ENCODE measurements at places on chromosomes 4 and X. TPM values are rescaled to one million over a fixed set of nuclear protein-coding genes. Genes with fewer than 3 reads are reported as not detected.
A peak's percentile ranks its signal among the peaks of the same experiment; 100 is the strongest.

The HTT gene
- total RNA-seq = 69.4 TPM

The CXXC4 gene
- not detected for total RNA-seq

The EDA2R gene
- total RNA-seq = not detected

The SLC6A8 gene
- 2.9 TPM for total RNA-seq

The CXCL9 gene
- not detected for total RNA-seq

The TEX11 gene
- total RNA-seq = not detected

The NR3C2 gene
- 32.4 TPM for total RNA-seq

The PRDM8 gene
- total RNA-seq = 6.0 TPM

The IBSP gene
- not detected for total RNA-seq

DNA sequence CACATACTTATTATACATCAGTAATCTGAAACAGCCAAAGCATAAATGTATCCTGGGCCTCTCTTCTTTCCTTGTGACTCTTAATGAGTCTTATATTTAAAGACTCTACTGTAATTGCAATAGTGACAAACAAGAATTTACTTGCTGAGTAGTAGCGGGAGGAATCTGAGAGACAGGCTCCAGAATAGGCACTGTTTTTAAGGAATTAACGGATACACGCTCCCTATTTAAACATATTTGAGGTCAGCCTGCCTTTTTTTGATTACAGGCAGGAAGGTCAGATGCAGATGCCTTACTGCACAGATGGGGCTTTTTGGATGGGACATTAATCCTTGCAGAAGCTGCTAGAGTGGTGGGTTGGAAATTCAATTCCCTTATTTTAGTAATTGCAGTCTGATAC is 196.3 kb upstream of the ANXA3 start:
- no peak for DNase-seq

- no peak for DNase-seq
Observed at GRCh38 chr4:136329042-136329662, 1203.1 kb downstream of the PCDH18 start.

DNA sequence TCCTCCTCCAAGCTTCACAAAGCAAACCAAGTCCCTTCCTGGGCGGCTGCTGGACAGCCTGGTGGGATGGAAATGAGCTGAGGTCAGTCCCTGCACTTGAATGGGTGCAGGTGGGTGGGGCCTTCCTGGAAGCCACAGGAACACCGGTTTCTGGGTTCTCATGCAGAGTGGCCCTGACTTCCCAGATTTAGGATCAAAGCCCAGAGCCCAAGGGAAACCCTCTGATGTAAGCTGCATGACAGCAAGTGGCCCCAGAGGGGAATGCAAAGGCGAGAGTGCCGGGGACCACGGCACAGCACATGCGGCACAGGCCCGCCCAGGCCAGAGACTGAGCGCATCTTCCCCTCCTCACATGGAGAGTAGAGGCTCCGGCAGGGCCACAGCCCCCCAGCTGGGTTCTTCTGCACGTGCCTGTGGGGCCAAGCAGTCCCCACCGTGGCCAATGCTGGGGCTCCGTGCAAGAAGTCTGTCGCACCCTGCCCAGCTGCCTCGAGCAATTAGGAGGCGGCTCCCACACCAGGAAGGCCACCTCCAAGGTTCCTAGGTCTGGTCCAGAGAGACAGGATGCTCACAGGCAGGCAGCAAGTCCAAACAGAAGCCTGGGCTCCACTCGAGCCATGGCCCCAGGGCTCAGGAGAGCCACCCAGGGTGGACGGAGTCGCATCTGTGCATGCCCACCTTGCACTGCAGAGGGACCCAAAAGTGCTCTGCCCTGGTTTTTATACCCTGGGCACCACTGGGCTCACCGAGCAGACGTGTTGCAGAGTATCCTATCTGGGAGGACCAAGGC is 83.0 kb downstream of the HTRA3 start:
- no peak for DNase-seq

DNA sequence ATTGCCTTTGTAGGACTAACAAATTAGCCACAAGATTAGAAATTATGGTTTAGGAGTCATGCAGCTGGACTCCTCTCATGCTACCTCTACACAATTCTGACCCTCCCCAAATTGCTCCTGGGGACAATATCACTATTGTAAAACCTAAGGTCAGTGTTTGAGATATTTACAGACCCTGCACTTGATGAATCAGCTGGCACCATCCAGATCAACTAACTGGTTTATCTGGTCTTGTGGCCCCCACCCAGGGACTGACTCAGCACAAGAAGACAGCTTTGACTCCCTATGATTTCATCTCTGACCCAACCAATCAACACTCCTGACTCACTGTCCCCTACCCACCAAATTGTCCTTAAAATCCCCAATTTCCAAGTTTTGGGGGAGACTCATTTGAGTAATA is 192.4 kb downstream of the STPG2 start:
- DNase-seq = no peak

GRCh38 chrX:154140742-154141141 is 3.3 kb upstream of the OPN1LW start:
- DNase-seq = no peak

DNA sequence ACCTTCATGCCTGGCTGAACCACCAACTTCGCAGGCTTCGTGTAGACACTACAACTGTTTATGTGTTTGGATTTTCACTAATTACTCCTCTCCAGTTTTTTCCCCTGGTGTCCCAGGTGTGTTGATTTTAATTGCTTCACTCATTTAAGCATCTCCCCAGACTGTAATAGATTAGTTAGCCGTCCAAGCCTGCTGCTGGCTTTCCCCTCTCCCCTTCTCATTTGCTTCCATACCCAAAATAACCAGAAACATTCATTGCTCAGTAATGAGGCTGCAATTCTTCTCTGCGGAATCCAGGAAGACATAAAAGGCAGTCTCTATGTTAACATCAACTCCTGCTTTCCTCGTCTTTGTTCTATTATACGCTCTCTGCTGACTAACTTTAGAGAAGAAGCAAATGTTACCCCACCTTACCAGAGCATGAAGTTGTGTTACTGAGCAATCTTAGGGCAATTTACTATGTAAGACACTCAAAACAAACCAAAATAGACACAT is 37.9 kb upstream of the SCRG1 start:
- DNase-seq = no peak

DNA sequence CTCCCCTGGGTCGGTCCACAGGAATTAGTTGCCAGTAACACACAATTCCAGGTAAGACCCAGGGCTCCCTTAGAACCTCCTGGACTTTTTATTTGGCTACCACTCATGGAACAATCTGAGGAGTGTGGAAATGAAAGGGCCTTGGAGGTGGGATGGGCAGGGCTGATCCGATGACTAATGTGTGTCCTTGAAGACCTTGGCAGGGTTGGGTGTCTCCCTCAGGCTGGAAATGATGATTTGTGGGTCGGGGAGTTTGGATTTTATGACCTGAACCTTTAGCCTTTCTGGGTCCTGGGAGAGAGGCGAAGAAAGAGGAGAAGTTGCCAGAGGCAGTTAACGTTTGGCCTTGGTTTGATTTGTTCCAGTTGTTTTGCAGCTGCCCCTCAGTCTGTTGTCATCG is 425.0 kb downstream of the MID1IP1 start:
- DNase-seq = no peak

DNA sequence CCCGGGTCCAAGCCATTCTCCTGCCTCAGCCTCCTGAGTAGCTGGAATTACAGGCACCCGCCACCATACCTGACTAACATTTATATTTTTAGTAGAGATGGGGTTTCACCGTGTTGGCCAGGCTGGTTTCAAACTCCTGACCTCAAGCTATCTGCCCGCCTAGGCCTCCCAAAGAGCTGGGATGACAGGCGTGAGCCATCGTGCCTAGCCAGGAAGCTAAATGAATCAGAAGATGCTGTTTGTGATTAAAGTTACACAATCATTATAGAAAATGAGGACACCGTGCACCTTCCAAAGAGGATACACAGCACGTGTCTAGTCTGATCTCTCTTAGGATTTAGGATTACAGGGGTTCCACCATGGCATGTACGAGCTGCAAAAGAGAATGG is 99.6 kb downstream of the DHRSX start:
- DNase-seq = no peak

GRCh38 chrX:103248553-103248952 is 6.4 kb downstream of the TCEAL8 start:
- no peak for DNase-seq

DNA sequence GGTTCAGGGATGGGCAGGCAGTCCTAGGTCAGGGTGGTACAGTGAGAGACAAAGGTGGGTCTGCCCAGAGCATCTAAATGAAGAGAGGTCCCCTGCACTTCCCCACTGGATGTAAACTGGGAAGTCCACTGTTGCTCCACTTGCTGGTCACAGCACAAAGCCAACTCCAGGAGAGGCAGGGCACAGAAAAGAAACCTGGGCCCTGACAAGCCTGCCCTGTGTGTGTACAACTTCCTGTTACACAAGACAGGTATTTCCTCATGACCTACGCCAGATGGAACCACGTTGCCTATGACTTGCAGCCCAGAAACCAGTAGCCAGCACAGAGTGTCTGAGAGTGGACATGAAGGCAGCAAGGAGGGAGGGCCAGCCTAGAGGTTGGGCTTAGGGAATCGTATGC is 161.8 kb downstream of the SH3KBP1 start:
- DNase-seq = no peak

GRCh38 chr4:1133033-1133432 is 19.7 kb upstream of the RNF212 start:
- DNase-seq = no peak

DNA sequence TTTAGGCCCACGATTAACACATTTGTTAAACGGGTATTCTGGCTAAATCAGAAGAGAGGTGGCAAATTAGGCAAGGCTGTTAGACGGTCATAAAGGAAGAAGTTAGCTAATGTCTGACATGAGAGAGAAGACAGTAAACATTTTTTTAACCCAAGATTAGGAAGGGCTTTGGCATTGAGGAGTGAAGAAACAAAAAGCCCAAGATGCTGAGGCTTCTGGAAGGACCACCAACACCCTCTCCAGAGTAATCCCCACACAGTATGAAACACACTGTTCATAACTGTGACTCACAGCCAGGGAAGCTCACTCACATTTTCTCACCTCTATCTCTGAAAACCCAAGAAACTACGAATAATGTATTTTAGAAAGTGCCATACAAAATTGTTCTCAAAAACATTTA is 127.6 kb downstream of the AMELX start:
- DNase-seq = no peak

DNA sequence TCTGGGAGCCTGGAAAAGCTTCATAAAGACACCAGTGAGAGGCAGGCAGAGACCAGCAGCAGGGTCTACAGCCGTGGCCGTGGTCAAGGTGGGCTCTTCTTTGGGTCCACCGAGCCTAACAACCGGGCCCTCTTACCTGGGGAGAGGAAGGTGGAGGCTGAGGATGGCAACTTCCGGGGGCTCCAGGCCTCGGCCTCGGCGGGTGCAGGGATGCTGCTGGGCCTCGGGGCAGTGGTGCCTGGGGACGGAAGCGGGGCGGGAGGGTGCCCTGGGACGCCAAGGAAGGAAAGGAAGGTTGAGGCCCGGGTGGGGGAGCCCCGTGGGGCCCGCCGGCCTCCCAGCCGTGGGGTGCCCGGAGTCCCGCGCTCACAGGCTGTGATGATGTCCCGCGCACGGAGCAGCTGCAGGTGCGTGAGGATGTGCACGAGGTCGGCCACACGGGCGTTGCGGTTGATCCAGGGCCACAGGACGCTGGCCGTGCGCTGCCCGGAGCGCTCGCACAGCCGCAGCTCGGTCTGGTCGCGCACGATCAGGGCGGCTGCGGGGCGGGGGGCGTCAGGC is 561 bp downstream of the IRAK1 start:
- DNase-seq = peak; percentile 48

DNA sequence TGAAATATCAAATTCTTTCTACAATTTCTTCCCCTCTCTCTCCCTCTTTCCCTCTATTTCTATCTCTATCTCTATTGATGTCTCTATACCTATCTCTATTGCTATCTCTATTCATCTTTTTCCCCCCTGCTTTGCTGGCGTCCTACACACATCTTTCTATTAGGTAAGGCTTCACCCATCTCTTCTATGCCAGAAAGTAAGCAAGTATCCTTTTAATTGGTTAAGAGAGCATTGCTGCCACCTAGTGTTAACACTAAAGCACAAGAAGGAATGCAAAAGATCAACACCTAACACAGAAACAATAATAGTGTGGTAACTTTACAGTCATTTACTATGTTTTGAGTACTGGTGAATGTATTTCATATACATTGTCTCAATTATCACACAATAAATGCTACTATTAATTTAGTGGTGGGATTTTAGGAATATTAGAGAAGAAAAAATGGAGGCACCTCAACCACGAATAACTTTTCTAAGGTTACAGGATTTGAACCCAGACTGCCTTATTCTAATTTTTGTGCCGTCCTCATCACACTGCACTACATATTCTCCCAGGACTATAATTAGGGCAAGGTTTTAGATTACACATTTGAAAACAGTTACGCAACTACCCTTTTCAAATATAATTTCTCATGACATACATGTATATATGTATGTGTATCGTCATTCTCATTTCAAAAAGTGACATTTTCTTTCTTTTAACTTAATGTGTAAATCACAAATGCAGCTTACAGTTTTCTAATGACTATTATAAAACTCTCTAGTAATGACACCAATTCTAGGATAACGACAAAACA is 3.7 kb upstream of the C4orf36 start:
- DNase-seq = no peak

GRCh38 chr4:123236606-123237005 is 160.0 kb upstream of the SPRY1 start:
- no peak for DNase-seq

DNA sequence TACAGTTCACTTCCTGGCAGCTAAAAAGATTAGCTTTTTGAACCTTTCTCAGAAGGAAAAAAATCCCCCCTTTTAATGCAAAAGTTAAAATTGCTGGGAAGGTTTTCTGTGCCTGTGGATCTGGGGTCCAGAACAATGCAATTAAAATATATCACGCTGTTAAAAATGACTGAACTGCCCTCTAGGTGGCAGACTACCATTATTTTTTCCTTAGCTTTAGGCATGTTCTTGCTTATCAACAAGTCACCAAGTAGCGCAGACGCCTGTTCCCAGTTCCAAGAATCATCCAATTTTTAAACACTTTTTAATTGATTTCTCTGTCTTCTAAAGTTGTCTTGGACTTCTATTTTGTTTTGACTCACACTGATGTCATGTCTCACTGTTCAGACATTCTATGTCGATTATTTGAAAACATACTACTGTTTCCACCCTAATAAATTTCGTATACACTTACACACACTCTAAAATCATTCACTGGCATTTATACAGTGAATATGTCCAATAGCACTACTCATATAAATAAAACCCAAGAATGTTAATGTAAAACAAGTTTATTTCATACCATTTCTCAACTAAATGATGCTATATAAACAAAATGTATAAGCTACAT is 661.6 kb downstream of the RAPGEF2 start:
- DNase-seq = no peak

DNA sequence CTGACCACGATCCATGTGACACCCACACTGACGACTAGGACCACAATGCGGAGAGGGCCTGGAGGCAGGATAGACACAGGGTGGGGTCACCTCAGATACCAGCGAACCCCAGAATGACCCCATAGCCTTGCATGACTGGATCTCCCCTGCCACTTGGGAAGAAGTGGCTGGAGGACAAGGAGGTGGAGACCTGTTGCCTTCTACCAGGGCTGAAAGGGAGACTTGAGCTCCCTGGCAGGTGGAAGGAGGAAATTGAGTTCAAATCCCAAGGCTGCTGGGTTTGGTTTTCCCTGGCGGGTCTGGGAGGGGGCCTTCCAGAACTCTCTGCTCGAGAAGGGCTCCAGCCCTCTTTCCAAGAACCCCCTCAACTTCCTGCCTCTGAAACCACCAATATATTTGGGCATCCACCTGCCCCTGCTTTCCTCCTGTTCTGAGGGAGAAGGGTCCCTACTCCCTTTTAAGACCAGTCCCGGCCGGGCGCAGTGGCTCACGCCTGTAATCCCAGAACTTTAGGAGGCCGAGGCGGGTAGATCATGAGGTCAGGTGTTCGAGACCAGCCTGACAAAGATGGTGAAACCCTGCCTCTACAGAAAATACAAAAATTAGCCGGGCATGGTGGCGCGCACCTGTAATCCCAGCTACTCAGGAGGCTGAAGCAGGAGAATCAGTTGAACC is 3.0 kb downstream of the FAM3A start:
- DNase-seq = no peak

Data from CD8-positive, alpha-beta T cell (primary cell).